Thyroid gland (tissue), 4 donors: ENCODE measurements at places on chromosomes 5 and 9. TPM values are rescaled to one million over a fixed set of nuclear protein-coding genes. Genes with fewer than 3 reads are reported as not detected.
A peak's percentile ranks its signal among the peaks of the same experiment; 100 is the strongest.

The PCDHA9 gene
- 0.24 TPM for total RNA-seq

DNA sequence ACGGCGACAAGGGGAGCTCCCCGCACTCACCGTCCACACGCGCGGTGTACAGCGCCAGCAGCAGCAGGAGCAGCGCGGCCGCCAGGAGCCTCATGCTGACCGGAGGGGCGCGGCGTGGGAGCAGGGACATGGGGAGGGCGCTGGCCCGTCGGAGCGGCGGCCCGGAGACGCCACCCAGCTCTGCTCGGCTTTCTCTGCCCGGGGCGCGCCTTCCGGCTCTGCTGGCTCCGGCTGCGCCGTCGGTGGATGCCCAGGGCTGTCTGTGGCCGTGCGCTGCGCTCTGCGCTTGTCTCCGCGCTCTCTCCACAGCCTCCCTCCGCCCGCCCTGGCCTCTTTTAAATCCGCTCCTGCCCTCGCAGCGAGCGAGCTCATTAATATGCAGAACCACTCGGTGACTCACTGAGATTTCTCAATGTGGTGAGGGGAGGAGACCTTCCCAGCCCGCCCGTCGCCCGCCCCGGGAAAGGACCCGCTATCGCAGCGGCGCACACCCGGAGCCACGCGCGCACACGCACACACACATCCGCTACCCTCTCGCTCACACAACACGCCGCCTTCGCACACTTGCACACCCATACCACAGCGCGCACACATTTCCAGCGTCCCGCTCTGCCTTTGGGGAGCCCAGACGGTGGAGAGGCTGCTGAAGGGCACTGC is at the start of gene CXCL14:
CXCL14 (minus strand) TSS at position 307 of the 657 bp plus-strand sequence; CDS start at position 94, 213 bp downstream.
- DNase-seq: peak; percentile 4

DNA sequence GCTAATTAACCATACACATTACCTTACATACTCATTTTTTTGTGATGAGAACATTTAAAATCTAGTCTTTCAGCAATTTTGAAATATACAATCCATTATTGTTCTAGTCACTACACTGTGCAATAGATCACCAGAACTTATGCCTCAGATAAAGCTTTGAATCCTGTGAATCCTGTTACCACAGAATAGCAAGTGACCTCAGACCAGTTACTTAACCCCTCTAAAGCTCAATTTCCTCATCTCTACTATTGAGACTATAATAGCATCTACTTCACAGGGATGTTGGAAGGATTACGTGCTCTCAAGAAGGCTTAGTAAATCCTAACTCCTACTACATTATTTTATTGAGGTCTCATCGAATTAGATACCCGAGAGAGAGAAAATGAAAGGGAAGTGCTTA is 60.2 kb upstream of the PIP5K1B start:
- no peak for DNase-seq

The OR1J2 gene
- total RNA-seq: not detected

DNA sequence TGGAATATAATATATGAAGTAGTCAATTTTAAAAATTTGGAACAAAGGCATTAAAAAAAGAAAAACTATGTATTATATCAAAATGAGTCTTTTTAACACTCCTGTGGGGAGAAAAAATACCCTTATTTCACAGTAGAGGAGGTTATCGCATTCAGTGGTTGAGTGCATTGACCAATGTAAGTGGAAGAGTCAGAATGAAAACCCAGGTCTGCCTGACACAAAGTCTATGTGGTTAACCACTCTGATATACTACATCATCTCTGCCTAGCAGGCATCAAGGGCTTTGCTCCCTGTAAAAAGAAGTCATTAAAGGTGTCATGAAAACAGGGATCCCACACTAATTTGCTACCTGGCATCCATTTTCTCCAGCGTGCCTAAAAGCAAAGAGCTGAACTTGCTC is 417.2 kb upstream of the C9orf72 start:
- no peak for DNase-seq

DNA sequence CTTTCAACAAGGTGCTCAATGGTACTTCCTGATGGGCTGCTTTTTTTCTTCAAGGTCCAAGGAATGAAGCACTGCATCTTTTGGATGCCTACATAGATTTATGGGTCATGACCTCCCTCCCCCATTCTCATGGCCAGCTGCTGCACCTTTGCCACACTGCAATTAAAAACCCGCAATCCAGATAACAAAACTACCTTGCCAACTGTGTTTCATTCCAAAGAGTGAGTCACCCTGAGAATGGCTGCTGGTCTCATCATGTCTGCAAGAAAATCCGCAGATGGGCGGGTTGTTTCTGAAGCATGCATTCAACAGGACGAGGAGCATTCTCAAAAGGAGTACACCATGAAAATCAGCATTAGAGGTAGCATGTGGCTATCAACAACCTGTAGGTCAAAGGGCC is 139.8 kb downstream of the ELAVL2 start:
- no peak for DNase-seq

The IL9 gene
- total RNA-seq: not detected
